Spinal cord (tissue), 10 donors: ENCODE measurements at places on chromosomes 3 and 15. TPM values are rescaled to one million over a fixed set of nuclear protein-coding genes. Genes with fewer than 3 reads are reported as not detected.

Gene PRRT3
- 12.3 TPM for polyA plus RNA-seq

Gene RAD18
- polyA plus RNA-seq: 8.1 TPM

Gene TCF12
- 88.8 TPM for polyA plus RNA-seq

Gene PLS1
- polyA plus RNA-seq: 3.1 TPM

Gene CHRD
- polyA plus RNA-seq: 23.7 TPM

Gene BCL2A1
- polyA plus RNA-seq: 0.32 TPM

Gene CBLB
- 25.1 TPM for polyA plus RNA-seq

Gene CEMIP
- polyA plus RNA-seq: 49.4 TPM

Gene PXYLP1
- polyA plus RNA-seq: 41.7 TPM

Gene ADAMTS9
- polyA plus RNA-seq: 29.4 TPM

Gene TMEM43
- 49.4 TPM for polyA plus RNA-seq

Gene CHRM5
- 1.2 TPM for polyA plus RNA-seq

Gene CFAP44
- 20.0 TPM for polyA plus RNA-seq

Gene RTP4
- 0.38 TPM for polyA plus RNA-seq

Gene ZBED2
- not detected for polyA plus RNA-seq

Gene APBA2
- polyA plus RNA-seq: 107 TPM

Gene LRRN1
- polyA plus RNA-seq: 128 TPM

Gene POLQ
- polyA plus RNA-seq: 3.1 TPM

Gene CLDN18
- polyA plus RNA-seq: 0.44 TPM

Gene CD96
- polyA plus RNA-seq: 0.30 TPM

Gene NR2E3
- 0.86 TPM for polyA plus RNA-seq

Gene DLL4
- polyA plus RNA-seq: 5.6 TPM

Gene SH2D7
- polyA plus RNA-seq: 0.92 TPM

Gene PTPRG
- polyA plus RNA-seq: 29.2 TPM

Gene ANKUB1
- 0.95 TPM for polyA plus RNA-seq

Gene NDUFB5
- polyA plus RNA-seq: 151 TPM

Gene FBXW12
- 1.5 TPM for polyA plus RNA-seq

Gene RETNLB
- polyA plus RNA-seq: not detected

Gene GOLGA8T
- 1.2 TPM for polyA plus RNA-seq

Gene DUOX1
- polyA plus RNA-seq: 7.1 TPM

Gene DNAH12
- 5.9 TPM for polyA plus RNA-seq

Gene EHHADH
- 4.7 TPM for polyA plus RNA-seq

Gene CHL1
- polyA plus RNA-seq: 110 TPM

Gene TRH
- 45.9 TPM for polyA plus RNA-seq

Gene NUDT16
- 22.6 TPM for polyA plus RNA-seq

Gene MELTF
- polyA plus RNA-seq: 9.4 TPM

Gene HAPLN3
- 19.3 TPM for polyA plus RNA-seq

Gene NMB
- 29.7 TPM for polyA plus RNA-seq
